ENCODE measurements at places on chromosomes 12 and 14.
A peak's percentile ranks its signal among the peaks of the same experiment; 100 is the strongest.

GRCh38 chr12:10365696-10366405 lies 24.0 kb downstream of the KLRK1 start:
- no peak for DNase-seq

- DNase-seq: no peak
Measured at GRCh38 chr12:94704452-94705306, 54.3 kb upstream of the TMCC3 start.

GRCh38 chr12:52630599-52631200 lies 12.3 kb upstream of the KRT73 start:
- DNase-seq: no peak

- no peak for DNase-seq
Measured at GRCh38 chr12:130715998-130716968, at the start of gene RIMBP2. Gene RIMBP2, minus strand, starts transcription at chr12:130716299. Its CDS starts 237,286 bp downstream, at chr12:130479013.

DNA sequence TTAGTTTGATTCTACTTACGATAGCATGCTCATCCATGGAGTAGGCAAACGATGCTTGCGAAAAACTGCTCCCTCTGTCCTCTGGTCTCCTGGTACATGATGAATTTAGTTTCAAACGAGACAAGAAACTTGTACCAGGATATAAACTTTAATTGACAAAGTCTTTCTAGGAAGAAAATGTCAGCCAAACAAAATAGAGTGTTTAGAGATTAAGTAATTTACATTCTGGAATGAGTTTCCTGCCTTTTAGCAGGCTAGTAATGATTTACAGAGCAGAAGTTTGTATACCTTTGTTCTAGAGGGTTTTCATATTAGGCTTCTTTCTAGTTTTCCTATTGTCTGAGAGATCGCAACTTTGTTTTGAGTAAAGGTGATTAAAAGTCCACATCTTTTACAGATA lies 206.9 kb downstream of the RPL10L start:
- no peak for DNase-seq

DNA sequence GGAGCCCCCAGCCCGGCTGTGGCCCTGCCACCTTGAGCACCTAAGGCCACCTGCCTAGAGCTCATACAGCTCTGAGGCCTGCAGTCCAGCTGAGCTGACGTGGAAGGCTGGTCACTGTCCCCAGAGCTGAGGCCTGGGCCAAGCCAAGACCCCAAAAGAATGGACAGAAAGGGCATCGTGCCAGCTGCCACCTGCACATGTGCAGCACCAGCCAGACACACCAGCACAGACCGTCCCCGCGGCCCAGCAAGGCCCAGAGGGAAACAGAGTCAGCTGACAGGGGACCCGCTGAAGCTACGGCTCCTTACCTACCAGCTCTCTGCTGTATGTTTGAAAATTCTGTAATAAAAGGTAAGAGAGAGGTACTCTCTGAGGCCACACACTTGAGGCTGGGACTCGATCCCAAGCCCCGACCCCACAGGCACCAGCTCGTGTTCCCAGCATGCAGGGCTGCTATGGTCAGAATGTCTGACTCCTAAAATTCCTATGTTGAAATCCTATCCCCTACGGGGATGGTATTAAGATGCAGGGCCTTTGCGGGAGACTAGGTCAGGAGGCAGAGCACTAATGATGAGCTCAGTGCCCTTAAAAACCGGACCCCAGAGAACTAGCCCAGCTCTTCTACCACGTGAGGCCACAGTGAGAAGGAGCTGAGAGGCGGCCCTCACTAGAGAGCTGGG lies 25.4 kb downstream of the BRF1 start:
- DNase-seq: no peak

GRCh38 chr12:124804011-124804621 lies 59.5 kb downstream of the SCARB1 start:
- DNase-seq: peak; percentile 73

- no peak for DNase-seq
Measured at GRCh38 chr12:76976777-76977382, 88.5 kb downstream of the E2F7 start.

GRCh38 chr14:69354383-69355153 lies 43.5 kb downstream of the ERH start:
- no peak for DNase-seq

DNA sequence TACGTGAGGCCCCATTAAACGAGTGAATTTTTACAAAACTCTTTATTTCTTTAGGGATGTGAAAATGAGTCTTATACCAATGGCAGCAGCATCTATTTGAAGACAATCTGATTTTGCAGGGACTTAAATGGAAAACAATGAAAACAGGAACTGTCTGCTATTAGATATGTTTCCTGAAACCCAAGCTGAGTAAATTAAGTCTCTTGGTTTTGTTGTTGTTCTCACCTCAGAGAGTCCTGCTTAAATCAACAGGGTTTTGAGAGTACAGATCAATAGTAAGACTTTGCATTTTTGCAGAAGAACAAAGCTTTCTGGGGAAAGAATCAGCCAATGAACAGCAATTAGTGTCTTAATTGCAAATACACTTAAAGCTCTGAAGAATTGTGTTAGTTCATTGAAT lies 39.1 kb upstream of the LGR5 start:
- no peak for DNase-seq

DNA sequence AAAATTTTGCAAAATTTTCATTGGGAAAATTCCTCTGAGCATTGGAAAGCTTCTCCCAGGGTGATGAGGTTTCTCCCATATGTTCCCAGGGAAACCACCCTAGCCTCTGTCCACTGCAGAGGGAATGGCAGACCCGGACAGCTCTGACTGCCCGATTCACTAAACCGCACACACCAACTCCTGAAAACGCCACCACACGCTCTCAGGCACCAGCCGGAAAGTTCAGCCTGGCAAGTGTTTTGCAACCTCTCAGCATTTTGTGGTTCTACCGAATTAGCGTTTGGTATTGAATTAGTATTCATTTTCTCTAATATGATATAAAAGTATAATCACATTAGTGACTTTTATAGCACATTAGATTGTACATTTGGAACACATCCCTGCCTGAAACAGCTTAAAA lies 213.4 kb downstream of the PHETA1 start:
- no peak for DNase-seq

DNA sequence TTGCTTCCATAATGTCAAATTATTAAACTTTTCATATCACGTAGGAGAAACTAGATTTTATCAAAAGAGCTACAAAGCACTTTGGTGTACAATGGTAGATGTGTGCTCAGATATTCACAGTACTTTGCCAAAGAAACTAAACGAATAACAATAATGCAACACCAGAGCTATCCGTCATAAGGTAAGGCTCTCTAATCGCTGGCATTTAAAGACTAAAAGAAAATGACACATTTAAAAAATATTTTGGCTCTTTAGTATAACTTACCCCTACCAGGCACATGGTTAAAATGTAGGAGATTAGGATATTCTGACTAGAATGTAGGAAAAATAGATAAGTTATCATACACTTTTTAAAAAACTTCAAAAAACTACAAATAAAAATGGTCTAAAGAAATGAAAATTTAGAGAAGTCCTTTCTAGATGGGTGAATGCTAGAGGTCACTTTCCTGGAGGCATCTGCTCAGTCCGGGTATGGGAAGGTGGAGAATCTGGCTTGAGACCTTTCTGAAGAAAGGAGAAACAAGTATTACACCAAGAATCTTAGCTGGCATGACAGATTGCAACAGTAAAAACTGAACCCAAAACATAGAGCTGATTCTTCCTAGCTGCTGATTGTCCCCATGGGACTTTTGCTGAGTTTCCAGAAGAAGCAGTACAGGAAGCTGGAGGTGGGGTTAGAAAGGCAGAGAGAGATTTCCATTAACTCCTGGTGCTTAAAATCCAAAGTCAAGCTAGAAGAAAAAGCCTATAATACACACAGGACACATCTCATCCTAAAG lies 67.9 kb downstream of the FAR2 start:
- no peak for DNase-seq

DNA sequence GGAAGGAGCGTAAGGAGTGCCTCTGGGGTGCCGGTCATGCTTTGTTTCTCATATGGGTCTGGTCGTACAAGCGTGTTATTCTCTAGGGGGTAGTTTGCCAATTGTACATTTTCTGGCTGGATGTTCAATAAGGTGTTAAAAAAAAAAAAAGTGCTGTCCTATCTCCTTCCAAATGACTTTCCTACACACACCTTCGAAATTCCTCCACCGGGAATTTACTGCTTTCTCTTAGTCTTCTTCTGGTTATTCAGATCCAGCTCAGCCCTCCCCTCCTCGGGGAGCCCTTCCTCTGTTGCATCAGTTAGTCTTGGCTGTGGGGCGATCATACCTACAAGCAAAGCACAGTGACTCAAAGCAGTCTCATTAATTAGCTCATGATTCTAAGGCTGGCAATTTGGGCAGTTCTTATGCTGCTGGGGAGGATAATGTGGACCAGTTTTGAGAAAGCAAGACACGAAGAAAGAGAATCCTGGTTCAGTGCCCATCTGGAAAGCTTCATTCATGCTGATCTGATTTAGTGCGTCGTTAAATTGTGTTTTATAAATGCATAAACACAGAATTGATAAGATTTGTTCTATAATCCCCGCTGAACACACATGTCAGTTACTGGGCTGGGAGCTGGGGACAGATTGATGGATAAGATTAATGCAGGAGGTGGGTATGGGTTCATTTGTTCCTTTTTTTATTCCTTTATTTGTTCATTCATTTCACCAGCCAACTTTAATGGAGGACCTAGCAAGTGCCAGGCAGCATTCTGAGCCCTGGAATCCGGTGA lies 9.2 kb upstream of the CLMN start:
- no peak for DNase-seq

DNA sequence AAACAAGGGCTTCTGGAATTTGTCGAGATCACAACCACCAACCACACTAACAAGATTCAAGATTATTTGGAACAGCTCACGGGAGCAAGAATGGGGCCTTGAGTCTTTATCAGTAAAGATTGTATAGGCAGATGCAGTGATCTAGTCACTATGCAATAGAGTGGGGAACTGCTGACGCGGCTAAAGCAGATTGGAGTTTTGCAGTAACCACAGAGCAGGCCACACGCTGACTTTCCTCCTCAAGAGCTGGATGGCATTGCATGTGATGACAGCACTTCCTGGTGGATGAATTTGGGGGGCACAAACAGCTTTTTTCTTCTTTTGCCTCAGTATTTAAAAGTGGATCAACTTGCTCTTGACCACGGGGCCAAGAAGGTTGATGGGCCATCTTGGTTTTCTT lies 46.0 kb downstream of the KCNK13 start:
- no peak for DNase-seq

GRCh38 chr12:88951860-88952561 lies 371.7 kb upstream of the KITLG start:
- DNase-seq: no peak

DNA sequence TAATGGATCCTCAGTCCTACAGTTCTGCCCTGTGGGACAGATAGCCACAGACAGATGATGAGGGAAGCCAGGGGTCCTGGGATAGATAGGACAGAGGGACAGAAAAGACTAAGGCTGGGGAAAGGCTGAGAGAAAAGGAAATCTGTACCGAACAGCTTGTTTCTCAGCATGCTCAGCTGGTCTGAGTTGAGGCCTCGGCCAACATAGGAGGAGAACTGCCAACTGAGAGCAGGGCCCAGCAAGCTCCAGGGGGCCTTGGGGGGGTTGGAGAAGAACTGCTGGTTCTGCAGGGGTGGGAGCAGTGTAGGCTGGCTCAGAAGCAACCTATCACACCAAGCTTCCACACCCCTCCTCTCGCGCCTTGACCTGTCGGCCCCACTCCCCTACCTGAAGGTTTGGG lies 10.1 kb downstream of the IL23A start:
- DNase-seq: no peak

GRCh38 chr14:104680806-104681688 lies 8.4 kb upstream of the INF2 start:
- peak; percentile 89 for DNase-seq

- DNase-seq: no peak
Measured at GRCh38 chr14:21039585-21040369, 2.4 kb upstream of the RNASE7 start.

DNA sequence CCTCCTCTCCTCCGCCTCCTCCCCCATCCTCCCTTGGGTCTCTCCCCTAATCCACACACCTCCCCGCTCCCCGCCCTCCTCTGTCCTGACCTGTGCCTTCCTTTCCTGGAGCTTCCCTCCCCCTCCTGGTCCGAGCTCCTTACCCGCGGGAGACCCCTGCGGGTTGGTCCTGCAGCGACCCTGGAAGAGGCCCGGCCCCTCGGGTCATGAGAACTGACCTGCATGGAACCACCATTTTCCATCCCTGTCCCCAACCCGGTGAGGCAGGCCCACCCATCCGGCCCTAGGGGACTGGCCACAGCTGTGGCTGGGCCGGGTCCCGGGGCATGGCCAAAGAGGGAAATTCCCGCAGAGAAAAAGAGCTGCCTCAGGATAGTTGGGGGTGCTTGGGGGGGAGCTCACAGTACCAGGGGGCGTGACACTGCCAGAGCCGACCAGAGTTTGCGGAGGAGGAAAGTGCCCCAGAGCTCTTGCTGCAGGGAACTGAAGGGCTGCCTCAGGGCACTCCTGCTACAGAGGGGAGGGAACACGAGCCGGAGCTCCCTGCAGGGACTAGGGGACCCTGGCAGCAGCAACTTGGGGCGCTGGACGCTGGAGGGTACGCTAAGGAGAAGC lies 613 bp downstream of the ARHGEF40 start:
- DNase-seq: peak; percentile 74

- no peak for DNase-seq
Measured at GRCh38 chr14:39593377-39593776, 161.1 kb upstream of the FBXO33 start.

DNA sequence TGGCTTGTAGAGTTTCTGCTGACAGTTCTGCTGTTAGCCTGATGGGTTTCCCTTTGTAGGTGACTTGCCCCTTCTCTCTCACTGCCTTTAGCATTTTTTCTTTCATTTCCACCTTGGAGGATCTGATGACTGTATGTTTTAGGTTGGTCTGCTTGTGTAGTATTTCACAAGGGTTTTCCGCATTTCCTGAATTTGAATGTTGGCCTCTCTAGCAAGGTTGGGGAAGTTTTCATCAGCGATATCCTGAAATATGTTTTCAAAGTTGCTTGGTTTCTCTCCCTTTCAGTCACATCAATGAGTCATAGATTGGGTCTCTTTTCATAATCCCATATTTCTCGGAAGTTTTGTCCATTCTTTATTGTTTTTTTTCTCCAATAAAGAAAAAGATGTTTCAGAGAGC lies 11.4 kb downstream of the NOPCHAP1 start:
- no peak for DNase-seq

GRCh38 chr12:107349008-107349747 lies 255.8 kb upstream of the CRY1 start:
- DNase-seq: no peak

- peak; percentile 32 for DNase-seq
Measured at GRCh38 chr14:55780156-55780946, 200.3 kb downstream of the KTN1 start.

- no peak for DNase-seq
Measured at GRCh38 chr12:30191696-30192455, 408.1 kb upstream of the TMTC1 start.

- no peak for DNase-seq
Measured at GRCh38 chr12:132396657-132397056, 67.3 kb upstream of the GALNT9 start.

GRCh38 chr14:26410189-26410685 lies 187.6 kb downstream of the NOVA1 start:
- DNase-seq: no peak

GRCh38 chr14:72291908-72292688 lies 359.9 kb downstream of the RGS6 start:
- no peak for DNase-seq

GRCh38 chr14:52922059-52922458 lies 28.8 kb downstream of the FERMT2 start:
- no peak for DNase-seq
